ENCODE measurements at places on chromosomes 3 and 15.

DNA sequence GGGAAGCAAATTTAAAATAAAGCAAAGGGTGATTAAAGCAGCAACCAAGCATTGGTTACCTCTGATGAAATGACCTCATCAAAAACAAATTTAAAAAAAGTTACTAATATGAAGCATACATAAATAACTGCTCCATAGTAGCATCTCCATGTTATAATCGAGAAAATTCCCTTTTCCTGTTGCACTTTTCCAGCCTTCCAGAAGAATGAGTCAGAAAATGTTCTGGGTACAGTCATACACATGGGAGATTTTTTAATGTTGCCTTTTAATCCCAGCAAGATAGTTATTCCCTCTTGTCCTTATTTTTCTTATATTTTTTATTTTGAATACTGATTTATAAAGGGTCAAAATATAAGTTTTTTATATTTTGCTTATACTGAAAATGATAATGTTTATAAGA lies 2.6 kb upstream of the TMCO5A start:
- peak; percentile 6 for DNase-seq

- DNase-seq, result peak; percentile 8
Observed at GRCh38 chr3:115660646-115661337, 37.5 kb downstream of the GAP43 start.

DNA sequence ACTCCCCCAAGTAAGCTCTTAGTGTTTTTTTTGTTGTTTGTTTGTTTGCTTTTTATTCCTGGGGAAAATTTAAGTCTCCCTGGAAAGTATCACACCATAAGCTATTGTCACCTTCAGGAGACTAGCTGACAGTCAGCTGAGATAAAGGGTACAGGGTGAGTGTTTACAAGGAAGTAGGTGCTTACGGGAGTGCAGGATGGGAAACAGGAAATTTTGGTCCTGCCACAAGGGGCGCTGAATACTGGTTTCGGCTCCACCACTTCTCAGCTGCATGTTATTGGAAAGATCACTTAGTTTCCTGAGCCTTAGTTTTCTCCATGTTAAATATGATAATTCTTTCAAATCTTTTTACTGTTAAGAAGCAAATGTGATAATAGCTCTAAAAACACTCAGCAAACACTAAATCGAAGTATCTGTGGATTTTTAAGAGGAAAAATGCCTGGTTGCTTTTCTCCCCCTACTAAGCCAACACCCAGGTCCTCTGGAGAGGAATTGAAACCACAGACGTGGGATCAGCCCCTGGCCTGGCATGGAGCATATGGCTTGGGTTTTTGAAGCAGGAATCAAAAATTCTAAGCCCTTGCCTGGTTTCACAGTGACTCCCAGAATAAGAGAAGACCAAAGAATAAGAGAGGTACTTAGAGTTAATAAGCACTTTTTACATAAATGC lies 90.7 kb downstream of the SCN11A start:
- DNase-seq, result no peak

DNA sequence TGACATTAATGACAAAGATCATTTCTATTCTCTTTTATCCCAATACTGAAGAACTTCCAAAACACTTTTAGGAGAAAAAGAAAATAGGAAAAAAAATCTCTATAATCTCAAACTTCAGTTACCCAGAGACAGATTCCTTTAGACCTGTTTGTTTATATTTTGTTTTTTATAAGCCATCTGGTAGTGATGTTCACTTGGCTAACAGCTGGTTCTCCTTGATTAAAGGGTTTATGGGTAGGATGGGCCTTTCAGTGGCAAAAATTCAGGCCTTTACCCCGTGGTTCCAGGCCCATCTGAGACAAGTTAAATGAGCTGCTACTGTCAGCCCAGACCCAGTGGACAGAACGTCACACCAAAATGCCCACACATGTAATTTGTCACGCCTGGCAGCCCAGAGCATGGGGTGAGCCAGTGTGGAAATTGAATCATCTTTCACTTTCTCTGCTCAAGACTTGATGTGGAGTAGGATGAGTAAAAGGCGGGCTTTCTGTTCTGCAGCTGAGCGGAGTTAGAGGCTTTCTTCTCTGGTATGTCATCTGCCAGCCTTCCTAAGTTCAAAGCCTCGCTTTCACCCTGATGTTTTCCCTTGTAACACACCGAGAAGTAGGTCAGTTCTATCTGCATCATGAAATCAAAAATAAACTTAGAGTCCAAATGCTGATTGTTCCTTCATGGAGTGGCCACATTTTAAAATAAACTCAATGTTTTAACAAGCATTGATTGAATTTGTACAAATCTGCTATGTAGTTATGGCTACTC lies 62.5 kb upstream of the SKOR1 start:
- DNase-seq, result no peak

DNA sequence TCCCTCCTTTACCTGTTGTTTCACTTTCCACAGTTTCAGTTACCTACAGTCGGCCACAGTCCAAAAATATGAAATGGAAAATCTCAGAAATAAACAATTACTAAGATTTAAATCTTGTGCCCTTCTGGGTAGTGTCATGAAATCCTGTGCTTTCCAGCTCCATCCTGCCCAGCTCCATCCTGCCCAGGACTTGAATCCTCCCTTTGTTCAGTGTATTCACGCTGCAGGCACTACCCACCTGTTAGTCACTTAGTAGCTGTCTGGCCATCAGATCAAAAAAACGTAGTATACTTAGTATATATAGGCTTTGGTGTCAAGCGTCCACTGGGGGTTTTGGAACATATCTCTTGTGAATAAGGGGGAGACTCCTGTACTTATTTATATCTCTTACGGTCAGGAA lies 329.0 kb upstream of the SEMA6D start:
- DNase-seq, result no peak

DNA sequence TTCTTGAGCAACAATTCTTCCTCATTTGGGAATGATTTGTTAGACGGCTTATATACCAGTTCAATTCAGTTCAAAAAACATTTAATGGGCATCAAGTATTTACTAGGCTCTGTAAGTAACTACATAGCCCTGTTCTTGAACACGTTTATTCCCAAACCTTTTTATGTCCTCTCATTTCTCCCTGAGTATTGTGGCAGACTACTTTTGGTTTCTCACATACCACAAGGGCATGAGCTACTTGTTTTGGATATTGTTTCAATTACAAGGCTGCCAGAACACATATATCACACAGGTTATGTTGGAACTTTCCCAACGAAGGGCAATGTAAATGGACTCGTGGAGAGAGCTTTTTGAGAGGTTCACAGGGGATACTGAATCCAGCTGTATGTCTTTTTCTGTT lies 363.8 kb upstream of the NAALADL2 start:
- no peak for DNase-seq

- DNase-seq, result peak; percentile 16
Observed at GRCh38 chr3:160478338-160478737, 28.8 kb upstream of the TRIM59 start.

- no peak for DNase-seq
Observed at GRCh38 chr3:195397524-195397923, 45.3 kb downstream of the ACAP2 start.

DNA sequence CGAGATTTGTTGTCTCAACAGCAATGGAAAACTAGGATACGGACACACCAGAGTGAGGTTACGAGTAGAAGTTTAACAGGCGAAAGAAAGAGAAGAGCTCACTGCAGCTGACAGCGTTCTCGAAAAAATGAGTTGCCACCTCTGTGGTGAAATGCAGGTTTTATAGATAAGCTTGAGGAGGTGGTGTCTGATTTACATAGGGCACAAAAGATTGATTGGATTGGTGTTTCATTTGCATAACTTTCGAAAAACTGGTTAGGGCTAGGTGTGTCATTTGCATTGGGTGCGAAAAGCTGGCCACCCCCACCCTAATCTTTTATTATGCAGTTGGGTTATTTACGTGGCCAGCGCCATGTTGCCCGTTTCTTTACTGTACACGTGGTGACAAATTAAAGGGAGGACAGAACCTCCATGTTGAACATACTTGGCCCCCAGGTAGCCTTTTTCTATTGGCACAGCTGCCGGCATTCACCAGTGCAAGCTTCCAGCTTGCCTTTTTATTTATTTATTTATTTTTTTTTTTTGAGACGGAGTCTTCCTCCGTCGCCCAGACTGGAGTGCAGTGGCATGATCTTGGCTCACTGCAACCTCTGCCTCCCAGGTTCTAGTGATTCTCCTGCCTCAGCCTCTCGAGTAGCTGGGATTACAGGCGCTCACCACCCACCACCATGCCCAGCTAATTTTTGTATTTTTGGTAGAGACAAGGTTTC lies 8.3 kb downstream of the IFT122 start:
- no peak for DNase-seq

GRCh38 chr3:108035751-108036150 lies 55.1 kb downstream of the CD47 start:
- no peak for DNase-seq

DNA sequence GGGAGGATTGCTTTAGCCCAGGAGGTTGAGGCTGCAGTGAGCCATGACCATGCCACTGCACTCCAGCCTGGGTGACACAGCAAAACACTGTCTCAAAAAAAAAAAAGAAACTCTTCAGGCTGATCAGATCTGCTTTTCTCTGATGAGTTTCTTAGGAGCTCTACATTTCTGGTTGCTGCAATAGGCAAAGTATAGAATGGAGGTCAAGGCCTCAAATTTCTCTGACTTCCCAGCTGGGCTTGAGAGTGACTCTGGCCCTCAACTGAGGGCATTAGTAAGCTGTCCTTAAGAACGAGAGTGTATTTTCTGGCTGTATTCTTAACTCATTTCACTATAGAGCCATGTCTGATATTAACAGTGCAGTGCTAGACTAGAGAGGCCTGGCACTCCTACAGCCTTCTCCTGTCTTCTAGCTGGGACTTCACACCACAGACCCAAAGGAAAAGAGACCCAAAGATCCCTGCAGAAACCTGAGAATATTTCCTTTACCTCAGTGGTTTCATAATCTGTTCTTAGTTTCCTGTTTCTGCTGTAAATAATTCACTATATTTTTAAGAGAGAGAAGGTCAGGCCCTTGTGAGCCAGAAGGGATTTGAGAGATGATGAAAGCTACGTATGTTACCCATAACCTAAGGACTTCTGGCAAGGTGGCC lies 2.0 kb upstream of the NR1I2 start:
- no peak for DNase-seq

- no peak for DNase-seq
Observed at GRCh38 chr3:40078590-40078989, 230.9 kb upstream of the EIF1B start.

- DNase-seq, result no peak
Observed at GRCh38 chr3:135762188-135762856, 203.2 kb upstream of the PPP2R3A start.

- no peak for DNase-seq
Observed at GRCh38 chr3:1091286-1091685, 1.5 kb upstream of the CNTN6 start.

DNA sequence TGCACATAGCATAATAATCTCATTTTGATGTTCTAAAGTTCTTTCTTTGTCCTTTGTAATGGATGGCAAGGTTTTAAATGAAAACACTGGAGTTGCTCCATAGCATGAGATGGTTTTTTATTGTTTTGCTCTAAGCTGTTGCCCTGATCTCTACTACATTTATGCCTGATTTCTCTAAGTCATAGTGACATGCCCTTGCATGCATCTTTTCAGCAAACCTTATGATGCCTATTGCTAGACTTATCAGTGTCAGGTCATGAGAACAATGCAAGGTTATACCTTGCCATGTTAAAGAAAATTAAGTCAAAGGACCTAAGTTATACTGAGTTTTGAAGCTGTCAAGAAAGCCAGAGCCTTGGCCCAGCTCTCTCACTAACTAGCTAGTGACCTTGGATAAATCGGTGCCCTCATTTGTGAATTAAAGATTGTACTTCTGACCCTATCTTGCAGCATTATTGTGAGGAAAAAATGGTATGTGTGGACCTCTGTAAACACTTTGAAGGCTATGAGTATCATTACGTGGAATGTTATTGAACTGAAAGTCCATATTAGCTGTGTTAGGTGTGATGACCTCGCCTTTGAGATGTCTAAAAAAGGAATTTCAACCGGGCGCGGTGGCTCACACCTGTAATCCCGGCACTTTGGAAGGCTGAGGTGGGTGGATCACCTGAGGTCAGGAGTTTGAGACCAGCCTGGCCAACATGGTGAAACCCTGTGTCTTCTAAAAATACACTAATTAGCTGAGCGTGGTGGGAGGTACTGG lies 256.4 kb upstream of the UBE2E1 start:
- no peak for DNase-seq
